Chondrocyte (in vitro differentiated cells): ENCODE measurements at places on chromosomes 1 and 21.

DNA sequence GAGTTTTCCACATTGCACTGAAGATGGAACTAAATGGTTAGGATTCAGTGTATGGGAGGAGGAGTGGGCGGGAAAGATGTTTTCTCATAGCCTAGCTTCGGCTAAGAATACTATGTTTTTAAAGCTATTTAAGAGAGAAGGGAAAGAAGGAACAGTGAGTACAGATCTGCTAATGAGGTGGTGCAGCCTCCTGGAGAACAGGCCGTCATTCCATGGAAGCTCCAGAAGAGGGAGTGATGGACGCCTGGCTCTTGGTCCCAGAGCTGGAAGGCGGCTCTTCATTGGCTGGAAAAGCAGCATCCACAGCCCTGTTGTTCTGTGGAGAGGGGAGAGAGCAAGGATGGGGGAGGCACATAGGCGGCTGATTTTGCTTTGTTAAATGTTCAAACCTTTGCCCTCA, 6.9 kb downstream of the CAMK1G start:
- H3K27me3 ChIP-seq, result peaks cover 37% of the 10 kb centered on the region
- no peak for DNase-seq
- H3K4me1 ChIP-seq, result no peaks in the 10 kb centered on the region

GRCh38 chr1:156118177-156118868, 3.8 kb downstream of the LMNA start:
- H3K4me1 ChIP-seq, result peaks cover 75% of the 10 kb centered on the region
- peak overlapping the region; percentile 98 for H3K4me3 ChIP-seq
- no peaks in the 10 kb centered on the region for H3K27me3 ChIP-seq
- peak overlapping the region; percentile 96 for H3K27ac ChIP-seq

GRCh38 chr1:2336499-2336898, 54.9 kb downstream of the MORN1 start:
- H3K27me3 ChIP-seq, result no peaks in the 10 kb centered on the region
- H3K27ac ChIP-seq, result no peak overlapping the region
- peaks cover 17% of the 10 kb centered on the region for H3K4me1 ChIP-seq
- no peak for DNase-seq
- H3K4me3 ChIP-seq, result no peak overlapping the region

DNA sequence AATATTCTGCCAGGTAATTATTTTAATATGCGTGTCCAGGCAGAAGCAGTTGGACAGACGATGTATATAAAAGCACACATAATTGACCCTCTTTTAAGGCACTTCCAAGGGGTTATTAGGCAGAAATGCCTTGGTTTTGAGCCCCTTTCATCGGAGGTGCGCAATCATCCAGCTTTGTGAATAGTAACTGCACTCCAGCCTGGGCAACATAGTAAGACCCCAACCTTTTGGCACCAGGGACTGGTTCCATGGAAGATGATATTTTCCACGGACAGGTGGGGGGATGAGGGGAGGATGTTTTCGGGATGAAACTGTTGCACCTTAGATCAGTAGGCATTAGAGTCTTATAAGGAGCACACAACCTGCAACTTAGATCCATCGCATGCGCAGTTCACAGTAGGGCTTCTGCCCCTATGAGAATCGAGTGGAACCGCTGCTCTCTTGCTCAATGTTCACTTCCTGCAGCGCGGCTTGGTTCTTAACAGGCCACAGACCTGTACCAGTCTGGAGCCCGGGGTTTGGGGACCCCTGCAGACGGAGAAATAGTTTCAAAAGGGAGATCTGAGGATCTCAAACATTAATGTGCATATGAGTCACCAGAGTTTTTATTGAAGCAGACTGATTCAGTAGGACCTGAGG, 1.8 kb upstream of the MCOLN2 start:
- peaks cover 10% of the 10 kb centered on the region for H3K36me3 ChIP-seq
- H3K4me1 ChIP-seq, result peaks cover 16% of the 10 kb centered on the region
- no peak overlapping the region for H3K27ac ChIP-seq
- peak overlapping the region; percentile 67 for H3K4me3 ChIP-seq
- DNase-seq, result no peak

DNA sequence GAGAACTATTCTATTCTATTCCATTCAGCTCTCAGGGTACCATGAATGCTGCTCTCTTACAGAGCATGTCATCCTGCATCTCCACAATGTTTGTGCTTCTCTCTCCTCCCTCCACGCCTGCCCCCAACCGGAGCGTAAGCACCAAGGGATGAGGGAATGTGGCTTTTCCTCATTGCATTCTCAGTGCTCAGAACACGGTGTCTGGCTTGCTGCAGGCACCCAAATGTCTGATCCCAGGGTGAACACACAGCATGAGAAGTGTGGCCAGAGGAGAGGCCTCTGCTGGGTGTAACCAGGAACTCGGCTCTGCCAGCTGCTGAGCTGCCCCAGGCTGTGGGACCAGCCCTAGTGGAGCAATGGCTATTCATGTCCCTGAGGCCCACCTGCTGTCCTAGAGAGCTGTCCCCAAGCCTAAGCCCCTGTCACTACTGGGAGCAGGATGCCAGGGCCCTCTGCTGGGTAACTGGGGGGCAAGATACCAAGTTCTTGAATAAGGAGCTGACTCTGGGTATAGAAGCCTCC, 38.3 kb downstream of the OLFML2B start:
- H3K36me3 ChIP-seq, result peaks cover 54% of the 10 kb centered on the region
- no peak overlapping the region for H3K27ac ChIP-seq
- no peak overlapping the region for H3K4me3 ChIP-seq
- DNase-seq, result no peak
- H3K4me1 ChIP-seq, result no peaks in the 10 kb centered on the region

- H3K36me3 ChIP-seq, result no peaks in the 10 kb centered on the region
- H3K27ac ChIP-seq, result peak overlapping the region; percentile 92
- DNase-seq, result no peak
- H3K4me1 ChIP-seq, result peaks cover 12% of the 10 kb centered on the region
- peaks cover 2% of the 10 kb centered on the region for H3K27me3 ChIP-seq
These were observed 16.0 kb downstream of the LCK start for GRCh38 chr1:32266921-32267591.

- no peaks in the 10 kb centered on the region for H3K27me3 ChIP-seq
- peaks cover 7% of the 10 kb centered on the region for H3K36me3 ChIP-seq
- no peak overlapping the region for H3K4me3 ChIP-seq
- DNase-seq, result no peak
- no peaks in the 10 kb centered on the region for H3K4me1 ChIP-seq
These were observed 166.8 kb downstream of the BACH1 start for GRCh38 chr21:29465546-29465945.

DNA sequence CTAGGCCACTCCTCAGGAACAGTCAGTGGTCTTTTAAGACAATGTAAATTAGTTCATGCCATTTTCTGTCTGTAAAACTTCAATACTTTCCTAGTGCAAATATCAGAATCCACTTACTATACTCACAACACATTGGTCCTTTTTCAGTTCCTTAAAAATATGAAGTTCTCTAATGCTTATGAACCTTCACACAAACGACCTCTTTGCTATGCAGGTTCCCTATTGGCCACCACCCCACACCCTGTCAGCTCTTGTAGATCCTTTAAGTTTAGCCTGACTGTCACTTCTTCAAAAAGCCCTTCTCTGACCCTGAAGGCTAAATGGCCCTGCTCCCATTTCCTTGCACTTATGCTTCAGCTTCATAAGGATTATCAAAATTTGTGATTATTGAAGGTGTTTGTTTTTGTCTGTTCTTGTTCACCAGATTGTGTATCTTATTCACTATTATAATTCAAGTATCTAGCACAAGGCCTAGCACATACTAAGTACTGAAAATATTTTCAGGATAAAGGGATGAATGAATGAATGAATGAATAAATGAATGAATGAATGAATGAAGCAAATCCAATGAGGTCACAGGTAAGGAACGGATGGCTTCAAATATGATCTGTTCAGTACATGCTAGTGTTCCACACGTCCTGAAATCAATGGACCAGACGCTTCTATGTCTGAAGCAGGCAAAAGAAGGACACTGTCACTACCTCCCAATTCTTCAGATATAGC, 373.9 kb downstream of the VAV3 start:
- H3K4me3 ChIP-seq, result no peak overlapping the region
- H3K27ac ChIP-seq, result no peak overlapping the region
- H3K27me3 ChIP-seq, result no peaks in the 10 kb centered on the region
- H3K36me3 ChIP-seq, result no peaks in the 10 kb centered on the region
- H3K4me1 ChIP-seq, result no peaks in the 10 kb centered on the region

- peaks cover 5% of the 10 kb centered on the region for H3K36me3 ChIP-seq
- DNase-seq, result no peak
- peak overlapping the region; percentile 16 for H3K4me3 ChIP-seq
- peaks cover 12% of the 10 kb centered on the region for H3K27me3 ChIP-seq
These were observed 3.1 kb downstream of the RNF220 start for GRCh38 chr1:44408212-44408582.

GRCh38 chr1:13725714-13726175, 25.8 kb downstream of the PRDM2 start:
- no peaks in the 10 kb centered on the region for H3K27me3 ChIP-seq
- H3K4me3 ChIP-seq, result no peak overlapping the region
- peaks cover 36% of the 10 kb centered on the region for H3K4me1 ChIP-seq

GRCh38 chr21:34004974-34005373, 68.4 kb upstream of the MRPS6 start:
- H3K4me3 ChIP-seq, result no peak overlapping the region
- no peaks in the 10 kb centered on the region for H3K27me3 ChIP-seq
- no peaks in the 10 kb centered on the region for H3K36me3 ChIP-seq
- peak overlapping the region; percentile 82 for H3K27ac ChIP-seq

DNA sequence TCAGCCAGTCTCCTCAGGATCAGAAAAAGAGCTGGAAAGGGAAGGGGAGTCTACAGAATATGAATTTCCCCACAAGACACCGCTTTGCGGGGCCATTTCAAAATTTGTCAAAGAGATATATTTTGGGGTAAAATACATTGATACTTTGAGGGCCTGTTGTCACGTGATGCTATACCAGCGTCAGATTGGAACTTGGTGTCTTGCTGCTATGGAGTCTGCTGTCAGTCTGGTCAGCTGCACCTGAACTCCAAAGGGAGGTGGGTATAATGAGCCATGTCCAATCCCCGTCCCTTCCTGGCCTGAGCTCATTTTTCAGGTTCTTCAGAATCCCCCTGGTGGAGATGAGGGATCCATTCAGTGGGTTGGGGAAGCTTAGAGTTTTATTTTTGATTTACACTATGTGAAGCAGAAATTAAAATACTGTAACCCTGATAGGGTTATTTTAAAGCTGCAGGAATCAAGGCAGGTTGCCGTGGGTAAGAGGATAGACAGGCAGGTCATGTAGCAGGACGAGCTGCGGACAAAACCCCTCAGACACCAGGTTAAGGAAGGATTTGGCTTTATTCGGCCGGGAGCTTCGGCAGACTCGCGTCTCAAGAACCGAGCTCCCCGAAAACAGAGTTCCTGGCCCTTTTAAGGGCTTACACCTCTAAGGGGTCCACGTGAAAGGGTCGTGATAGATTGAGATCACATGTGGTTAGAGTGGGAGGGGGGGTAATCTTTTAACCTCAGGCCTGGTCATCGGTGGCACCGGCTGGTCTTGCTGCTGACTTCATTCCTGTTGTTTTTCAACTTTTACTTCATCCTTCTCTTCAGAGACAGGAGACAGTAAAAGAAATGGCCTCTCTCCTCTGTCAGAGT, 2.2 kb upstream of the POFUT2 start:
- H3K4me1 ChIP-seq, result peaks cover 71% of the 10 kb centered on the region
- no peak for DNase-seq
- peaks cover 10% of the 10 kb centered on the region for H3K36me3 ChIP-seq

DNA sequence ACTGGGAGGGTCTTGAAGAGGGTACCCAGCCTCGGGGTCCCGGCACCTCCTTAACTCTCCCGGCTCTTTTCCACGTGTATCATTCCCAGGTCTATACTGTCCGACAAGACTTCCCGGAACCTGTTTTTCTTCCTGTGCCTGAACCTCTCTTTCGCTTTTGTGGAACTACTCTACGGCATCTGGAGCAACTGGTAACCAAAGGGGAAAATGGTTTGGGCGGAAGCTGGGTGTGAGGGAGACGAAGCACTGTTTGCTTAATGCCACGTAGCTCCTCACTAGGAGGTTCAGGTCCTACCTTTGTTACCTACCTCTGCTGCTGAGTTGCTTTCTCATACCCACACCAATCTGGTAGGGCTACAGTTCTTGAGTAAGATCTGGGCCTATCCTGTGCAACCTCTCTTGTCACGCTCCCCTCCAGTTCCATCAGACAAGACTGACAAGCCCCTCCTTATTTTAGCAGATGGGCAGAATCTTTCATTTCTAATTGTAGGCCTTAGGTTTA, 642 bp downstream of the SLC30A7 start:
- no peak for DNase-seq
- H3K27me3 ChIP-seq, result no peaks in the 10 kb centered on the region
- peaks cover 38% of the 10 kb centered on the region for H3K4me1 ChIP-seq

DNA sequence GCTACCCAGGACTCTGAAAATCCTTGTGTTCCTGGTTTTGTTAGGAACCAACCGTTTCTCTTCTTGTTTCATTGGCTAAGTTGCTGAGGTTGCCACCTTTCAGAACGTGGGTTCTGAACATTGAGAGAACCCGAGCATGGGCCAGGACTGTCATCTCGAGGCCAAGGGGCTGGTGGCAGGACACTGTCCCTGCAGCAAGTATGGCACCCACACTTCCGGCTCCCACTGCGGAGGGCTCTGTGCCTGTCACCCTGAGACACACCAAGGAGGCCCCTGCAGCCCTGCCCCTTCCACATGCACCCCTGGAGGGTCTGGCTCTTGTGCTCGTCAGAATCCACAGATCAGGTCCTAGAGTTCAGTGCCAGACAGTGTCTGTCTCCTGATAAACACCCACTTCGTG, 39.1 kb upstream of the LRRC3 start:
- peaks cover 3% of the 10 kb centered on the region for H3K36me3 ChIP-seq
- peaks cover 24% of the 10 kb centered on the region for H3K27me3 ChIP-seq
- no peaks in the 10 kb centered on the region for H3K4me1 ChIP-seq

DNA sequence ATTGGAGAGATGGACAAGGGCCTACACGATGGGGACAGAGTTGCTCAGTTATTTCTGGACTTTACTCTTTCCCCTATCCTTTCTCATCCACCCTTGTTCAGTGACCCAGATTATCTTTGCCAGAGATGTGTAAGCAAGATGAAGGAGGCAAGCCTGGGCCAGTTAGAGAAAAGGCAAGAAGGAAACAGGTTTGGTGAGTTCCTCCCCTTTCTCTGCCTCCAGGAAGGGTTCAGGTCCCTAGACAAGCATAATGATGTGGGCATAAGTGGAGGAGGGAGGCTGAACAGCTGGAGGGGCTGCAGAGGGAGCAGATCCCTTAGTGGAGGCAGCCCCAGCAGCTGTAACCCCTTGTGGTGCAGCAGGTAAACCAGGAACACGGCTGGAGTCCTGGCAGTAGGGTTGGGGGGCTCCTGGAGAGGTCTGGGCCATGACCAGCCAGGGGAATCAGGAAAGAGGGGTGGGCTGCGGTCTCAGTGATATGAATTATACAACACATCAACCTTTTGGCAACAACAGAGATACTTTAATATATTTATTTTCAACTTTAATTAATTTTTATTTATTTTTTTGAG, 9.2 kb upstream of the CDC42 start:
- H3K36me3 ChIP-seq, result no peaks in the 10 kb centered on the region
- H3K27me3 ChIP-seq, result no peaks in the 10 kb centered on the region
- DNase-seq, result no peak
- H3K4me3 ChIP-seq, result no peak overlapping the region
- no peak overlapping the region for H3K27ac ChIP-seq
- H3K4me1 ChIP-seq, result peaks cover 24% of the 10 kb centered on the region

- no peaks in the 10 kb centered on the region for H3K27me3 ChIP-seq
- no peak for DNase-seq
- no peak overlapping the region for H3K4me3 ChIP-seq
- H3K27ac ChIP-seq, result no peak overlapping the region
- H3K4me1 ChIP-seq, result peaks cover 39% of the 10 kb centered on the region
These were observed 11.8 kb upstream of the DENND1B start for GRCh38 chr1:197787056-197787455.
